Stimulated activated CD8-positive, alpha-beta memory T cell treated with anti-CD3 and anti-CD28 coated beads, Interleukin-7, amount 100 ng/mL, for 4 hours (primary cell): ENCODE measurements at places on chromosomes 1 and 21.

GRCh38 chr1:16972189-16972895, 8.1 kb downstream of the MFAP2 start:
- DNase-seq = no peak

DNA sequence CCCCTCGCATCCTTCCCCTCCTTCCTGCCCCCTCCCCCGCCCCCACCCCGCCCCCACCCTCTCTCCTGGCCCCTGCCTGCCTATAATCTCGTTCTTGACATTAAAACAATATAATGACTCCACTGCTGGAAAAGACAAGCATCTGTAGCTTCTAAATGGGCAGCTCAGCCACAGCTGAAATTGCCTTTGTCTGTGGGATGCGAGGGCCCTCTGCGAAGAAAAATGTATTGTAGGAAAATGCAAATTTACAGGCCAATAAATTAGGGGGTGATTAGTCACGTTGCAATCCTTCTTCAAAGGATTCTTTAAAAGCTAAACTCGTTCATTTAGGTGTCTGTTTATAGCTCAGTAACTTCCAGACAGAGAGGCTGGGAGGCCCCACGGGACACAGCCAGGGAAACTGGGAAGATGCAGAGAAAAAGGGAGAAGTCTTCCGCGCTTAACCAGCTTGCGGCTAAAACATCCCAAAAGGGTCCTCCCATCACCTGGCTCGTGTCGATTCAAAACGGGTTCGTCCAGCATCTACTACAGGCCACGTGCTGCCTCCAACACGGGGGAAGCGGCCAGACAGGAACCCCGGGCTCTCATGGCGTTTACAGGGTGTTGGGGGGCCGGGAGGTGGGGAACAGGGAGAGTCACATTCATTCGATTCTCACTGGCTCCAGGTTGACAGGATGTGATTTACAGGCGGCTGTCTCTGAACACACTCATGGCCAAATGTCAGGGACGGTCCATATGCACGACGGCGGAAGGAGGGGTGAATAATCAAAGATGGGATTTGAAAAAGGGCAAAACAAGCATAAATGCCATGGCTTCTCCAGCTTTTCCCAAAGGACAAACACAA, 100.5 kb upstream of the ZBTB40 start:
- no peak for DNase-seq

- DNase-seq = no peak
Observed at GRCh38 chr1:197890936-197891335, 11.5 kb upstream of the C1orf53 start.

- no peak for DNase-seq
Observed at GRCh38 chr1:70169018-70169839, 36.1 kb downstream of the LRRC40 start.

DNA sequence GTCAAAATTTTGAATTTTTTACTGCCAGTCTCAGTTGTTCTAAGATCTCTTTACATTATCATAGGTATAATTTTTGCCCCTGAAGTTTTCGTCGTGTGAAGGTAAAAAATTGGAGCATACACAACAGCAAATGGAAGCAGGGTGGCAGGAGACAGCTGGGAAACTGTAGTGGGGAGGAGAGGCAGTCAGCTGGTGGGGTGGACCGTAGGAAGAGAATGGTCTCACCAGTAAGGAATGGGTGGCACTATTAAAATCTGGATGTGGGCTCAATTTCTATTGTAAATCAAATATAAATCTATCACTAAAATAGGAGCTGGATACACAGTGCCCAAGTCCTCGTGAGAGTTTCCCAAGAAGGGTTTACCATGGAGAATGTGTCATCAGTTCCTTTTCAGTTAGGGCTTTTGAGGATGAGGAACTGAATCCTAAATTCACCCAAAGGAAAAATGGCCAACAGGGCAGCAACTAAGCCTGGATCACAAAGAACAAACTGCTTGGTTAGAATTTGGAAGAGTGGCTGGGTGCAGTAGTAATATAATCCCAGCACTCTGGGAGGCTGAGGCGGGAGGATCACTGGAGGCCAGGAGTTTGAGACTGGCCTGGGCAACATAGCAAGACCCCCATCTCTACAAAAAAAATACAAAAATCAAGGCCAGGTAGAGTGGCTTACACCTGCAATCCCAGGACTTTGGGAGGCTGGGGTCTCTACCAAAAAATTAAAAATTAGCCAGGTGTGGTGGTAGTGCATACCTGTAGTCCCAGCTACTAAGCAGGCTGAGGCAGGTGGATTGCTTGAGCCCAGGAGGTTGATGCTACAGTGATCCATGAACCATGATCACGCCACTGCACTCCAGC, 10.5 kb upstream of the IRF2BP2 start:
- no peak for DNase-seq

DNA sequence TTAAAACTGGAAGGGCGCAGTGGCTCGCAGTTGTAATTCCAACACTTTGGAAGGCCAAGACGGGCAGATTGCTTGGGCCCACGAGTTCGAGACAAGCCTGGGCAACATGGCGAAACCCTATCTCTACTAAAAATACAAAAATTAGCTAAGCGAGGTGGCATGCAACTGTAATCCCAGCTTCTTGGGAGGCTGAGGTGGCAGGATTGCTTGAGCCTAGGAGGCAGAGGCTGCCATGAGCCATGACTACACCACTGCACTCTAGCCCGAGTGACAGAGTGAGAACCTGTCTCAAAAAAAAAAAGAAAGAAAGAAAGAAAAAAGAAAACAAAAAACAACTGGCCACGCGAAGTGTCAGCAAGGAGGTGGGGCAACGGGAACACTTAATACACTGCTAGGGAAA, 6.3 kb downstream of the UBE2G2 start:
- DNase-seq = no peak

DNA sequence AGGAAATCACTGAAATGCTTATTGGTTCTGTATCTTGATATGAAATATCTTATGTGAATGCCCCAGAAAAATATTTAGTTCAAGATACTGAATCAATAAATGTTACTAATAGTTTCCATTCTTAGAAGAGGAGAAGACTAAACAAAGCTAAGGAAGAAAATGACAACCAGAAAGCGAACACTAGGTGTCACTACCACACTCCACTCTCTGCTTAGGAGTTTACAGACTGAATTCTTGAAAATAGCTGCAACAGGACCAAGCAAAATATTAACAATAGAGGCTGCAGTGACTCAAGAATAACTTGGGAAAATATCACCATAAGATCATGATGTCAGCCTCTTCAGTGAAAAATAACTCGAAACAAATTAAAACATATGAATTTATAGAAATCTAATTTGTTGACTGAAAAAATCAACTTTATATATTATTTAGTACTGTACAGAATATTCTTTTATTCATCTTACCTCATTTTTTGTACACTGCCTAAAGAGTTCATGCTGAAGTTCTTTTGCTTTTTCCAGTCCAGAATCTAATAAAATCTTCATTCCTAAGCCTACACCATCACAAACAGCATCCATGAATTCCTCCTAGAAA, 61.6 kb downstream of the KIF14 start:
- no peak for DNase-seq

GRCh38 chr1:2866422-2867086, 65.1 kb upstream of the TTC34 start:
- no peak for DNase-seq

GRCh38 chr1:116538544-116538943, 32.3 kb downstream of the CD58 start:
- no peak for DNase-seq

DNA sequence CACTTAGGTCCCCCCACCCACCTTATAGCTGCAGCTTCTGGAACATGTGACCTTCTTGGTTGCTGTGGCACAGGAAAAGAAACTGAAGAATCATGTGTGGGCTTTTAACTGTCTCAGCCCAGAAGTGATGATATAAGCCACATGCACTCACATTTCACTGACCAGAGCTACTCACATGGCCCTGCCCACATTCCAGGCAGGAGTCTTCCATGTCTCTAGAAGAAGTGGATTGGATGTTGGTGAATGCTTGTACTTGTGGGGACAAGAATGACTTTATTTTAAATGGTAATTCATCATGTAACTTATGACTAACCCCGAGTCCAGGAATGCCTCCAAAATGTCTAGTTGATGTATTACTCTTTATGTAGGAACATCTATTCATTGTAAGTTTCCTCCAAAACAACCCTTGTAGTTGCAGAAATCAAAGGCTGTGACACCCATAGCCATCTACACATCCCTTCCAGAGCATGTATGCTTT, 15.8 kb upstream of the CAMK1G start:
- DNase-seq = no peak

DNA sequence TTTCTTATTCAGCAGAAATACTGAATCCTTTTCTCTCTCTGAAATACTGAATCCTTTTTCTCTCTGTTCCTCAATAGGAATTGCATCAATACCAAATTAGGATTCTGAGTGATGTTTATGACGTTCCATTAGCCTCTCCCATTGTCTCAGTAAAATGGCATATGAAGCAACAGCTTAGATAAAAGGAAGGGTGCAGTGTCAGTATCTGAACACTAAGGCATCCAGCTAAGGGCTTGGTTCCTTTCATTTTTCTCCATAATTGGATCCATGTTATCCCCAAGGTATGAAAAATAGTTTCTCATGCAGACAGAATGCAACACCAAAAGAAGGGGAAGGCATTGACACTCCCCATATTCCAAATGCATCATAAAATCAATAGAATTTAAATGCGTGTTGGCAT, 61.5 kb upstream of the RAVER2 start:
- no peak for DNase-seq

DNA sequence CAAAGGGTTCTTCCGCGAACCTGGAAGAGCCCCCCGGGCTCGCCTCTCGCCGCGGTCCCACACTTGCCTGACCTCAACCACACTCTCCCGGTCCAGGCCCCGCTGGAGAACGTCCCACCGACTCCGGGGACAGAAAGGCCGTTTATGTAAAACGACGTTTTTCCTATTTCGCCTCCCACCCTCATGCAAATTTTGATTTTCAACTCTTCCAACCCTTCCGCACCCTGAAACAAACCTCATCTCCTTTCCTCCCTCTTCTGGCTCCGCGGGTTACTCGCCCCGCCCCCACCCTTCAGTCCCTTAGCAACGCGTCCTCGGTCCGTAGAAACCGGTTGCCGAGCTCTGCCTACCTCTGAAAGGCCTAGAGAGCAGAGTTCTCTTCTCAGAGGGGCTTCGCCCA, at the start of gene C1orf141:
TSS of gene C1orf141 (minus strand) at position 276 of the 400 bp plus-strand sequence. CDS start 7,730 bp downstream, outside the sequence.
- no peak for DNase-seq

- no peak for DNase-seq
Observed at GRCh38 chr1:10299151-10299550, 88.8 kb downstream of the KIF1B start.

DNA sequence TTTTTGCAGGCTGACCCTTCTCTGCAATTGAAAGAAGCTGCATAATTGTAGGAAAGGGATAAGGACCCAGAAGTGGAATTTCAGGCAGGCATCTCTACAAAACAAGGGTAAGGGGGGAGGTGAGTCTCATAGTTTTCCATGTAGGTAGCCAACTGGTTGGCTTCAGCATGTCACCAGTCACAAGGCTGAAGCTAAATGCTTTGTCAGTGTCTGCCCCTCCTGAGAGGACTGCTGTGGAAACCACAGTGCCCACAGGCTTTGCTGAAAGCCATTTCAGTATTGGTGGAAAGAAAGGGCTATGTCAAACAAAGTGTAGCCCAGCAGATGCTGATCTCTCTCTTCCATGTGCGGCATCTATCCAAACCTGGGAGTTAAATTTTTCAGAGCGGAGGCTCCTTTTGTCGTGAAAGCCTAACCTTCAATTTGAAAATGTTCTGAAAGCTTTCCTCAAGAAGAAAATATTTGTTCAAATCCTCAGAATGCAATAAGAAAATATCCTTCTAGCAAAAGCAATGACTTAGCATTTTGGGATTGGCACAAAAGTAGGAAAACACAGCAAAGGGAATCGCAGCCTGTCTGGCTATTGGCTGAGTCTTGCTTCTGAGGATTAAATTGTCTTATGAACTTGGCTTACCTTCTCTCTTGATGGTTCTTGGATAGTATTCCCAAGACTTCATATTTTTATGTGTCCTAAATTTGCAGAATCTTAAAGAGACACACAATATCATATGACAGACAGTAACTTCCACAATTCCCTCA, 591.7 kb downstream of the PLPP3 start:
- no peak for DNase-seq

- no peak for DNase-seq
Observed at GRCh38 chr21:44681861-44682579, at the start of gene KRTAP12-1. Gene KRTAP12-1, minus strand, starts transcription at chr21:44682163. Its CDS starts 40 bp downstream, at chr21:44682123.

- no peak for DNase-seq
Observed at GRCh38 chr1:230760360-230760827, 13.2 kb downstream of the CAPN9 start.

- no peak for DNase-seq
Observed at GRCh38 chr1:114040273-114041015, 61.2 kb downstream of the OLFML3 start.

DNA sequence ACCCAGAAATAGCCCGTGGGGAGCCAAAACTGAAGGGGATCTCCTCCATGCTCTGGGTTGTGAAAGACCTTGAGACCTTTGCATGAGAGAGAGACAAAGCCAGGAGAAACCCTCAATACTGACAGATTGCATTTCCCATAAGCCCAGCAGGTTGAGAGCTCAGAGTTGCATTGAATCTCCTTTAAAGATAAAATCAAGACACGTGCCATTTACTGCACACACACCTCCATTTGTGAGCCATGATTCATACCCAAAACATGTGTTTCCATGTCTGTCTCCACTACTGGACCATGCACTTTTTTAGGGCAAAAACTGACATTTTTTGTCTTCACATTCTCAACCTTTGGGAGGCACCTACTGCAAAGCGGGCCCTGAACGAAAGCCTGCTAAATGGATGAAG, 144.0 kb upstream of the NRIP1 start:
- DNase-seq = no peak

- DNase-seq = no peak
Observed at GRCh38 chr1:156578055-156578454, 1.5 kb upstream of the TTC24 start.

GRCh38 chr1:50978144-50978851, 8.3 kb downstream of the CDKN2C start:
- DNase-seq = peak; percentile 17

- no peak for DNase-seq
Observed at GRCh38 chr1:98403963-98404480, 257.5 kb upstream of the SNX7 start.

DNA sequence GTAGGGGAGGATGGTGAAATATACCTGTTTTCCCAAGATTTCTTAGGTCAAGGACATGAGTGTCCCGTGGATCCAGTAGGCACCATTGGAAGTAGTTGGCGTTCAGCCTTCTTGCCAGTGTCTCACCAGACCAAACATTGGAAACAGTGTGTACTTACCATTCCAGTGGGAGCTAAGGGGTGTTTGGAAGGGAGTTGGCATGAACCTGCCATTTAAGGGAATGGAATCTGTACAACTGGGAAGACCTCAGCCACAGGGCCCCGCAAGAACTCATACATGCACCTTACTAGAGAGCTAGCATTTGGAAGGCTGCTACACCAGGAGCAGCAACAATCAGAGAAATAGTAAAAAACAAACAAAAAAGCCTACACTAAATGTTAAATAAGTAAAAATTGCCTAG, 12.7 kb downstream of the ATP5PF start:
- no peak for DNase-seq

DNA sequence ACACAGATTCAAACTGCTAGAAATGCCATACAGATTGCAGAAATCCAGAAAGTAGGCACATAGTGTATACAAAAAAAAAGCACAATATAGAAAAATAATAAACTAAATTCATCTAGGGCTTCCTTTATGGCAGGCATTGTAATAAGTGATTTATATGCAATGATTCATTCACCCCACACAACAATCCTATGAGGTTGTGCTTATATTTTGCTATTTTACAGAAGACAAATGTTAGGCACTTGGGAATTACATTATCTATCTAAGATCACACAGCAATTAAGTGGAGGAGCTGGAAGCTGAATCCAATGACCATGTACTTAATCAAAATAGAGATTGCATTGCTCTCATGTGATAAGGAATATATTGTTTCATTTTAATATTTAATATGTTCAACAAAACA, 225.7 kb upstream of the KCNK2 start:
- no peak for DNase-seq
